CD4-positive, alpha-beta T cell treated with Interleukin-2 at 100 ng/mL for 4 hours (primary cell): ENCODE measurements at places on chromosomes 3 and 15.

DNA sequence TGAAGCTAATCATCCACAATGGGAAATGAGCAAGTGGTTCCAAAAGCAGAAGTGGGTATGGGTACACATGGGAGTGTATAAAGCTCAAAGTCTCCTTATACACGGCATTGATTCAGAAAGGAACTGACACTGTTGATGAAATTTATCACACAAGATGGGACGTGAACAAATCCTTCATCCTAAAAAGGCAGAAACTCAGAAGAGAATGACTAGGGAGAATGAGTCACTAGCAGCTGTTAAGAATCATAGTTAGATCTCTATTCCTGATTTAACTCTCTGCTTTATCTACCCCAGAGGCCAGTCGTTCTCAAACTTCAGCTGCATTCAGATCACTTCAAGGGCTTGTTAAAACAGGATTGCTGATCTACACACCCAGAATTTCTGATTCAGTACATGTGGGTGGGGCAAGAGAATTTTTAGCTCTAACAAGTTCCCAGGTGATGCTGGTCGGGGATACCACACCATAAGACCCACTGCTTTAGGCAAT, 97.7 kb upstream of the PHLDB2 start:
- DNase-seq = no peak

GRCh38 chr3:78801926-78802561, 965.8 kb downstream of the ROBO1 start:
- DNase-seq = no peak

GRCh38 chr3:72161881-72162595, 377.1 kb upstream of the PROK2 start:
- DNase-seq = no peak

- no peak for DNase-seq
Observed at GRCh38 chr3:141992512-141992911, 116.1 kb downstream of the ATP1B3 start.

GRCh38 chr3:81778678-81779182, 17.3 kb upstream of the GBE1 start:
- no peak for DNase-seq
